ENCODE measurements at places on chromosomes 6 and 20.

- no peak for DNase-seq
These were observed 14.0 kb upstream of the TOP1 start for GRCh38 chr20:41014561-41015088.

DNA sequence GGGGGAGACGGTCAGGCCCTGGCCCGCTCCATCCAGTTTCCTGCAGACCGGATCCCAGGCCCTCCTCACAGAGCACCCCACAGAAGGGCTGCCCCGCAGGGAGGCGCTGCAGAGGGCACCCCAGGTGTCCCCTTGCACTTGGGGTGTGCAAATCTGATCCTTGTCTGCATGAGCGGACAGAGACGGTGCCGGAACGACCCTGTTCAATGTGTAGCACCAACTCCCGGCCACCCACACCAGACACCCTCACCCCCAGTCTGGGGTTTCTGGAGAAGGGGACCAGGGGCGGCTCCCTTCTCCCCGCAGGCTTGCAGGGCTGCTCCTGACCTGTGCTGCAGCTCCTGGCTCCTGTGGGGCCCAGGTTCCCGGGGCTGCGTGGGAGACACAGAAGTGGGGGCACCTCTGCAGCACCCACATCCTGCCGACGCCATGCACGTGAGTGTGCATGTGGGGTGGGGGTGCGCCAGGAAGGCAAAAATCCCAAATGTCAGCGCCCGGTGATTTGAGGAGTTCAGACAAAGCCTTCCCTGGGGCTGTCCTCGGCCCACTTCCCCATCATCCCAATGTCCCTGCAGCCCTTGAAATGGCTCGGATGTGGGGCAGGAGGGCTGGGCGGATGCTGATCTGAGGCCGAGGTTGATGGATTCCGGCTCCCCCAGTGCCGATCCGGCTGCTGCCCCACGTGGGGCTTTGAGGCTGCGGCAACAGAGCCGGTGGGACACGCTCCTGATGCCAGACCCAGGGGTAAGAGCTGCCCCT lies 85.3 kb upstream of the BHLHE23 start:
- DNase-seq = no peak

DNA sequence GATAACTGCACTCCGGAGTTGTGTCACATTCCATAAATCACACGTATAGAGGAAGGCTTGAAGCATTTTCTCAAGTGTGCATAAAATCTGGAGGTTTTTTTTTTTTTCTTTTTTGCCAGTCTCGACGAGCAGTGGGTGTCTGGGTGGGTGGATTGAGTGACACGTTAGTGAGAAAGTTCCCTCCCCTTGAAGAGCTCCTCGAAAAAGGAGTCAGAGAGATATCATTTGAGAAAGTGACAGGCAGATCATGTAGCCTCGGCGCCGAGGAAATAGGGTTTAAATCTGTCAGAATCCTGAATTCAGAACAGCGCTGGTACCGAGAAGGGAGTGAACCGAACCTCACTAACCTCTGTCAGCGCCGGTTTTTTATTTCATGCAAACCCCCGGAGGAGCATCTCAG lies 269.5 kb upstream of the ARID1B start:
- no peak for DNase-seq

- DNase-seq = no peak
These were observed 468.3 kb downstream of the CDC5L start for GRCh38 chr6:44855562-44856411.

DNA sequence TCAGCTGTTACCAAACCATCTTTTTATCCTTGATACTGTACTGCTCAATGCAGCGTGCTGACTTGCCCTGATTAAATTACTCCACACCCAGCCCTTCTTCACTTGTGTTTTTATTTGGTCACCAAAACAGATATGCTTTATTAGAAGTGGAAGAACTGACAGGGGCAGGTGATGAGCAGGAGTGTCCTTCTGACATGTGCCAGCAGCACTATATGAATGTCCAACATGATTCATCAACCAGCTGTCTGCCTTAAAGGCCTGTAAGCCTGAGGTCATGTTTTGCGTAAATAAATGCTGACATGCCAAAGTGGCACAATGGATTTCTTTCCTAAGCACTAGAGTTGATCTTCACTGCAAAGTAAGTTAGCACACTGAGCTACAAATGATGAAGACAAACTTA lies 15.4 kb downstream of the POPDC3 start:
- no peak for DNase-seq

GRCh38 chr20:8330785-8331695 lies 199.0 kb downstream of the PLCB1 start:
- DNase-seq = no peak

GRCh38 chr6:139376604-139377218 lies 2.3 kb upstream of the CITED2 start:
- DNase-seq = no peak

All from pancreas (tissue), 10 donors.